ENCODE measurements at places on chromosomes 4 and X.

GRCh38 chr4:120008957-120009356 is 57.7 kb downstream of the MAD2L1 start:
- no peak for DNase-seq

DNA sequence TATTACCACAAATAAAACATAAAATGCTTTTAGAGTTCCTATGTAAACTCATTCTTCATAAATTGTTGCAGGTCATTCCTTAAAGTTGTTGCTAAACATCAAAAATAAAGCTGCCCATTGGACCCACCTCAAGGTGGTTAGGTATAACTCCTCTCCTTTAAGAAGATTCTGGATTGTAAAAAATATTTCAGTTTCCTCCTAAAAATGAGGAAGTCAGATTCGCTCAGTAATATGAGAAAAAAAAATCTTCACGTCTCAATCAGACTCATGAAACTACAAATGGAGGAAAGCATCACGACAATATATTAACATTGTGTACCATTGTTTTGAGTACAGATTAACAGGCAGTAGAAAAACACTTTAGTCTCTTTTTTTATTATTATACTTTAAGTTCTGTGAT is 105.9 kb downstream of the DDX60 start:
- no peak for DNase-seq

DNA sequence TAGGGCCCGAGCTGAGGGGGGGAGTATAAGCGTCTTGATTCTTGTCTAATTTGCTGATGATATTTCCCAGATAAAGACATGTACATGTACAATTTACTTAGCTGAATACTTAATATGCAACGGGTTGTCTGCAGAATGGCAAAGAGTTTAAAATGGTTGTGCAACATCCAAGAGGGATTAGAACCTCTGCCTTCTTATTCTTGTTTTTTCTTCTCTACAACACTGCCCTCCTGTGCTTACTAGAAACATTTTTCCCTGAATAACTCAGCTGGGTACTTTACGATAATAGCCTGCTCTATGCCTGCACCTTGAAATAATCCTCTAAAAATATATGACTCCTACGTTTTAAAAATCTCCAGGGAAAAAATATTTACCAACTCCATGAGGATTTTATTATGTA is 41.8 kb downstream of the INTS12 start:
- DNase-seq, result peak; percentile 28

DNA sequence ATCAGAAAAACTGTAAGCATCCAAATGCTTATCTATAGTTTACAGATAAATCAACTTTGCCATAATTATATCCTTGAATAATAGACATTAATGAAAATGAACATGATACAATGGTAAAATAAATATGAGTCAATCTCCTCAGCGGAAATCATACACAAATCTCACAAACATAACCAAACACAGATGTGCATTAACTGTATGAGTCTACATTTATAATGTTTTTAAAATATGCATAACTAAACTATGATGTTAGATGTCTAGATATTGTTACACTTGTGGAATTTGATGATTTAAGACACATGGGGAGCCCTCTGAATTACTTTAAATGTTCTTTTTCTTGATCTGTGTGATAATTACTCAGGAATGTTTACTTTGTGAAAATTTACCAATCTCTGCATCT is 951.2 kb downstream of the TECRL start:
- no peak for DNase-seq

- no peak for DNase-seq
Measured at GRCh38 chr4:91961504-91961903, 342.3 kb upstream of the GRID2 start.

GRCh38 chr4:40845154-40845835 is 95.5 kb downstream of the NSUN7 start:
- DNase-seq, result no peak

- DNase-seq, result no peak
Measured at GRCh38 chrX:145190801-145191389, 56.4 kb upstream of the SPANXN1 start.

DNA sequence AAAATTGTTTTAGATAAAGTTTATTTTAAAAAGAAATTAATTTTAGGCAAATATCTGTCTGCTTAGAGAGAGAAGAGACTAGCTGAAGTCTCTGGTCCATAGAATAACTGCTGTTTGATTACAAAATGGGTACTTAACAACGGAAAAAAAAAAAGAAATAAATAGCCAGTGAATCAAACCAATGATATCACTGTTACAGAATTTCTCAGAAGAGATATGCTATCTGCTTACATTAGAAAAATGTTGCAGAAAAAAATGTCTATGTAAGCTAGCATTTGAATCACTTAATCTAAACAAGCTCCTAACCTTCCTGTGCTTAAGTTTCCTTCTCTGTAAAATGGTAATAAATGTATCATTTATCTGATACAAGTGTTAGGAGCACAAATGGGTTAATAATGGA is 189.9 kb downstream of the IL15 start:
- no peak for DNase-seq

DNA sequence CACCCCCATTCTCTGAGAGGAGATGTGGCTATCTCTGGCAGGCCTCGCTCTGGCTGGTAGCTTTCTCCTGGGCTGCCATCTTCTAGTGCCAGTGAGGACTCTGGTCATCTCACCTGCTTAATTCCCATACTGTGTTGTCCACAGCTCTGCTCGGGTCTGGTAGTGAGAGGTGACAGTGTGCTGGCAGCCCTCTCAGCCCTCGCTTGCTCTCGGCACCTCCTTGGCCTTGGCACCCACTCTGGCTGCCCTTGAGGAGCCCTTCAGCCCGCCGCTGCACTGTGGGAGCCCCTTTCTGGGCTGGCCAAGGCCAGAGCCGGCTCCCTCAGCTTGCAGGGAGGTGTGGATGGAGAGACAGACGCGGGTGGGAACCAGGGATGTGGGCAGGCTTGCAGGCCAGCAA is 52.7 kb downstream of the CPLX1 start:
- no peak for DNase-seq

- DNase-seq, result no peak
Measured at GRCh38 chrX:44072631-44073030, 99.4 kb upstream of the NDP start.

GRCh38 chr4:6368096-6368495 is 98.4 kb downstream of the WFS1 start:
- DNase-seq, result no peak

GRCh38 chr4:48342606-48342880 is 1.2 kb downstream of the SLAIN2 start:
- DNase-seq, result no peak

- DNase-seq, result peak; percentile 40
Measured at GRCh38 chr4:76897536-76898384, at the start of gene SOWAHB. SOWAHB (minus strand) TSS chr4:76898144; CDS start chr4:76897849, 295 bp downstream.

- no peak for DNase-seq
Measured at GRCh38 chr4:8513931-8514330, 66.3 kb upstream of the GPR78 start.

- no peak for DNase-seq
Measured at GRCh38 chr4:36187723-36188333, 56.5 kb downstream of the ARAP2 start.

GRCh38 chrX:50801135-50801534 is 12.9 kb downstream of the SHROOM4 start:
- DNase-seq, result no peak

DNA sequence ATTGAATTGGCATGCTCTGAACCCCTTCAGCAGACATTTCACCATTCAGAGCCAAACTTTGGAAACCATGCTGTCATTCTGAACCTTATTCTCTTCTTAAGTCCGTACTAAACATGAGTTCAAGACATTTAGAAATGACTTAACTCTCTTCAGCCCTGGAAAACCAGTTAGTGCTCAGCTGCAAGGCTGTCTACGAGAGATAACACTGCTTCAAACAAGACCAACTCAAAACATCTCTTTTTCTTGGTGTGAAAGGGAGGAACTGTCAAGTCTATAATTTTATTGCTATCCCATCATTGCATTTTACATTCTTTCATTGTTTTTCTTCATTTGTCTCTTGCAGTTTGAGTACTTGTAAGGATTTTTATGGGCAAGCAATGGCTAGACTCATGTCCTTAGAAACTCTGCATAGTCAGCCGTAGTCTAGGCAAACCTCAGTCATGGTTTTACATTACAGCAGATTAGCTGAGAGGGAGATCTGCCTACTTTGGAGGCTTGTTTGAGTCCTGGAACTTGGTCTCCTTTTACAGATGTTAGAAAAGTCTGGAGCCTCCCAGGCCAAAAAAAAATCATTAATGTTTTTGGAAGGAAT is 120.6 kb upstream of the JADE1 start:
- DNase-seq, result no peak

DNA sequence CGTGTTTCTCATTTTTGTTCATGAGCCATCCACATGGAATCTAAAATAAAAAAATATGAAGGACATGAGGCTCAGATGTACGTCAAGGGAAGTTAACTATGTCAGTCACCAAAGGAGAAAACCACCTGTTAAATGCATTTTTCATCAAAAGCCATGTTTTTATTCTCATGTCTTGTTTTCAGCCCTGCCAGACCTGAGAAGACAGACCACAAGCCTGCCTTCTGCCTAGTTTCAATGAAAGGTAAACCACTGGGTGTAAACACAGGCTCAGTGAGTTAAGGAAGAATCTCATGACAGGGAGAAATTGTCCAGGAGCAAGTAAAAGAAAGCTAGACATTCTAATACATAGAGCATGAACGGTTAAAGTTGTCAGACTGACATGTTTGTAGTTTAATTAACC is 52.3 kb upstream of the TNIP3 start:
- DNase-seq, result no peak

GRCh38 chr4:100682477-100683218 is 164.8 kb upstream of the EMCN start:
- no peak for DNase-seq

GRCh38 chr4:23746672-23747071 is 143.2 kb downstream of the PPARGC1A start:
- no peak for DNase-seq

GRCh38 chrX:28625223-28625622 is 38.0 kb downstream of the IL1RAPL1 start:
- DNase-seq, result no peak

DNA sequence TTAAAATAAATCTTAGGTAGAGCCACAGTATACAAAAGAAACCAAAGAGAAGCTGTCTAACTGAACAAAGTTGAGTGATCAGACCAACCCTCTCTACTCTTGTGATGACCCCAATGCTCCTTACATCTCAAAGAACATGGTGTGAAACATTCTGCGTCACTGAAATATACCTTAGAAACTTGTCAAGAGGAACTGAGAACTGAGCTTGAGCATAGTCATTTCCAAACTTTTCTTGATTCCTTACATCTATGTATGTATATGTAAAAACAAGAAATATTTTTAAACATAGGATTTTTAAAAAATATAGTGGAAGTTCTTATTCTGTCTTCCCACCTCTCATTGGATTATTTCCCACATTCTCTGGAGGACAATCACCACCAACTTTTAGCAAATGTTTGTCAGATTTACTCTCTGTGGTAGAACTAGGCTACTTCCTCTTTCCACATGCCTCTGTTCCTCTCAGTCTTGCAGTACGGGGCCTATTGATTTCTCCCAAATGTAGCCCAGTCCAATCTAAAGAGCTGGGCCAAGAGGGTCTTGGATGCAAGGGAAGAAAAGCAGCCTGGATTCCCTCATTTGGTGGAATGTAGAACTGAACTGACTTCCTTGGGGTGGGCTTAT is 98.2 kb upstream of the HHIP start:
- DNase-seq, result peak; percentile 53

- DNase-seq, result no peak
Measured at GRCh38 chrX:75086731-75087195, 69.3 kb downstream of the ABCB7 start.

GRCh38 chrX:100328351-100328750 is 81.7 kb downstream of the PCDH19 start:
- no peak for DNase-seq

GRCh38 chrX:136531951-136532350 is at the start of gene VGLL1:
VGLL1 (plus strand) TSS chrX:136532215; CDS start chrX:136536021, 3,806 bp downstream.
- no peak for DNase-seq

DNA sequence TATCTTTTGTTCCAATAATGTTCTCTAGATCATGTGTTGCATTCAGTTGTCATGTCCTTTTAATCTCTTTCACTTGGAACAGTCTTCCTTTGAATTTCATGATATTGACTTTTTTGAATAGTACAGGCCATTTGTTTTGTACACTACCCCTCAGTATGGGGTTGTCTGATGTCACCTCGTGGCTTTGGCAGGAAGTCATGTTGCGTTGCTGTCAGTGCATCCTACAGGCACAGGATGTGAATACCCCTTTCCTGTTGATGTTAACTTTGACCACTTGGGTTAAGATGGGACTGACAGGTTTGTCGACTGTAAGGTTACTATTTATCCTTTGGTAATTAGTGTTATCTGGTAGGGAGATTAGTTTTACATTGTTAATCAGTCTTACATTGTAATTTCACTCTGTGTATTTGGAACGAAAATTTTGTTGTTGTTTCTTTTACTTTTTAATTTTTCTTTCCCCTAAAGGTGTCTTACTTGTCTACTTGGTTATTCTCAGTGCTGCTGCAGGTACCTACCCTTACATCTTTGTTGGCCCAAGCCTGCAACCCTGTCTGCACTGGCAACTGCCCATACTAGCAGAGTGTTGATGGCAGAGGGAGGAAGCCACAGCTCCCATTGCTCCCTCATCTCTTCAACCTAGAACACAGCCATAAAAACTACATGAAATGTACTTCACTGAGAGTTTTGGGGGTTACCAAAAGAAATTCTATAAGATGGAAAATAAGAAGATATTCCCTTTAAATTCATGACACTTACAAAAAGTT is 14.7 kb upstream of the ATP8A1 start:
- DNase-seq, result no peak

- no peak for DNase-seq
Measured at GRCh38 chrX:153769158-153769864, 5.3 kb downstream of the PLXNB3 start.

GRCh38 chrX:48604701-48605100 is 7.4 kb downstream of the WDR13 start:
- no peak for DNase-seq

DNA sequence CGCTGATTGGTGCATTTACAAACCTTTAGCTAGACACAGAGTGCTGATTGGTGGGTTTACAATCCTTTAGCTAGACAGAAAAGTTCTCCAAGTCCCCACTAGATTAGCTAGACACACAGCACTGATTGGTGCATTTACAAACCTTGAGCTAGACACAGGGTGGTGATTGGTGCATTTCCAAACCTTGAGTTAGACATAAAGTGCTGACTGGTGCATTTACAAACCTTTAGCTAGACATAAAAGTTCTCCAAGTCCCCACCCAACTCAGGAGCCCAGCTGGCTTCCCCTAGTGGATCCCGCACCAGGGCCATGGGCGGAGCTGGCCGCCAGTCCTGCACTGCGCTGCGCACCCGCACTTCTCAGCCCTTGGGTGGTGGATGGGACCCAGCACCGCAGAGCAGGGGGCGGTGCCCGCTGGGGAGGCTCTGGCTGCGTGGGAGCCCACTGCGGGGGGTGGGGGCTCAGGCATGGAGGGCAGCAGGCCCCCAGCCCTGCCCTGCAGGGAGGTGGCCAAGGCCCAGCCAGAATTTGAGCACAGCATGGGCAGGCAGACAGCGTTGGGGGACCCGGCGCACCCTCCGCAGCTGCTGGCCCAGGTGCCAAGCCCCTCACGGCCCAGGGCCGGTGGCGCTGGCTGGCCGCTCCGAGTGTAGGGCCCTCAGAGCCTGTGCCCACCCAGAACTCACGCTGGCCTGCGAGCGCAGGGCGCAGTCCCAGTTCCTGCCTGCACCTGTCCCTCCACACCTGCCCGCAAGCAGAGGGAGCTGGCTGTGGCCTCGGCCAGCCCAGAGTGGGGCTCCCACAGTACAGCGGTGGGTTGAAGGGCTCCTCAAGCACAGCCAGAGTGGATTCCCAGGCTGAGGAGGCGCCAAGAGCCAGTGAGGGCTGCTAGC is 608.9 kb upstream of the LCORL start:
- DNase-seq, result no peak
